ENCODE measurements at places on chromosomes 4 and X. TPM values are rescaled to one million over a fixed set of nuclear protein-coding genes. Genes with fewer than 3 reads are reported as not detected.

The GYPE gene
- 2.1 TPM for total RNA-seq

The SSX3 gene
- total RNA-seq = not detected

The UGT8 gene
- not detected for total RNA-seq

The CFAP99 gene
- total RNA-seq = under 0.01 TPM

The CT47A1 gene
- total RNA-seq = not detected

The FAM184B gene
- total RNA-seq = not detected

The C4orf50 gene
- total RNA-seq = not detected

The FGF5 gene
- 0.76 TPM for total RNA-seq

The GCNA gene
- 2.6 TPM for total RNA-seq

The POLN gene
- total RNA-seq = 3.1 TPM

The CEP44 gene
- 15.7 TPM for total RNA-seq

The KIT gene
- 3.6 TPM for total RNA-seq
